Heart left ventricle (tissue), 16 donors: ENCODE measurements at places on chromosomes 7 and 10. TPM values are rescaled to one million over a fixed set of nuclear protein-coding genes. Genes with fewer than 3 reads are reported as not detected.

PRSS37 gene
- total RNA-seq = not detected

PIP gene
- total RNA-seq = not detected

SSC4D gene
- total RNA-seq = 0.56 TPM

WNT2 gene
- total RNA-seq = 0.24 TPM

GNGT1 gene
- not detected for total RNA-seq

MYH16 gene
- total RNA-seq = not detected
